ENCODE measurements at places on chromosomes 13 and 19.
A peak's percentile ranks its signal among the peaks of the same experiment; 100 is the strongest.

DNA sequence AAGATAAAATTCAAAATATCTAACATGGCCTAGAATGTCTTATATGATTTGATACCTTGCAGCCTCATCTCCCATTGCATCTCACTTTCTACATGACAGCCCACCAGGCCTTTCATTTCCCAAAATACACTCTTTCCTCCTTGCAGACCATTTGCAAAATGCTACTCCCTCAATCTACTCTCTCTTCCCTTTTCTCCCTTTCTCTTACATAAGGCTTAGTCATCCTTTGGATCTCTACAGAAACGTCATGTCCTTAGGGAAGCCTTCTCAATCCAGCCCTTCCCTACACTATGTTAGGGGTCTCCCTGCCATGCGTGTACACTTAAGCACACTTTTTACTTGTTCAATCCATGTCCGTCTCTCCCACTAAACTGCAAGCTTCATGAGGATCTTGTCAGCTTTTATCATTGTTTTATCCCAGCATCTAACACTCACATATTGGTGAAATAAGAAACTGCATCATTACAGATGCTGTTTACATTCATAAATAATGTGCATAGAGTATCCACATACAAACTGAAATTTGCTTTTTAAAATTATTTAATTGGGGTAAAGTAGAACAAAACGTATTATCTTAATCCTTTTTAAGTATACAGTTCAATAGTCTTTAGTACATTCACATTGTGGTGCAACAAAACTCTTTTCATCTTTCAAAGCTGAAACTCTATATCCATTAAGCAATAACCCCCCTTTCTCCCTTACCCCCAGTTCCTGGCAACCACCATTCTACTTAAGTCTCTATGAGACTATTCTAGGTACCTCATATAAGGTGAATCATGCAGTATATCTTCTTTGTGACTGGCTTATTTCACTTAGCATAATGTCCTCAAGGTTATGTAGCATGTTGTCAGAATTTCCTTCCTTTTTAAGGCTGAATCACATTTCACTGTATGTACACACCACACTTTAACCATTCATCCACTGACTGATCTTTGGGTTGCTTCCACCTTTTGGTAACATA, 11.5 kb upstream of the WBP4 start:
- no peak overlapping the region for H3K4me3 ChIP-seq
- H3K4me1 ChIP-seq: peaks cover 18% of the 10 kb centered on the region
- H3K36me3 ChIP-seq: peaks cover 4% of the 10 kb centered on the region
- no peaks in the 10 kb centered on the region for H3K27me3 ChIP-seq
- DNase-seq: no peak

- no peak overlapping the region for H3K27ac ChIP-seq
- no peaks in the 10 kb centered on the region for H3K27me3 ChIP-seq
- DNase-seq: no peak
- no peak overlapping the region for H3K4me3 ChIP-seq
- peaks cover 4% of the 10 kb centered on the region for H3K36me3 ChIP-seq
These were observed 28.4 kb upstream of the ATP12A start for GRCh38 chr13:24651718-24652345.

GRCh38 chr13:109241160-109241559, 545.2 kb downstream of the IRS2 start:
- no peaks in the 10 kb centered on the region for H3K36me3 ChIP-seq
- H3K4me1 ChIP-seq: no peaks in the 10 kb centered on the region
- no peak for DNase-seq
- H3K4me3 ChIP-seq: no peak overlapping the region
- H3K27ac ChIP-seq: no peak overlapping the region

DNA sequence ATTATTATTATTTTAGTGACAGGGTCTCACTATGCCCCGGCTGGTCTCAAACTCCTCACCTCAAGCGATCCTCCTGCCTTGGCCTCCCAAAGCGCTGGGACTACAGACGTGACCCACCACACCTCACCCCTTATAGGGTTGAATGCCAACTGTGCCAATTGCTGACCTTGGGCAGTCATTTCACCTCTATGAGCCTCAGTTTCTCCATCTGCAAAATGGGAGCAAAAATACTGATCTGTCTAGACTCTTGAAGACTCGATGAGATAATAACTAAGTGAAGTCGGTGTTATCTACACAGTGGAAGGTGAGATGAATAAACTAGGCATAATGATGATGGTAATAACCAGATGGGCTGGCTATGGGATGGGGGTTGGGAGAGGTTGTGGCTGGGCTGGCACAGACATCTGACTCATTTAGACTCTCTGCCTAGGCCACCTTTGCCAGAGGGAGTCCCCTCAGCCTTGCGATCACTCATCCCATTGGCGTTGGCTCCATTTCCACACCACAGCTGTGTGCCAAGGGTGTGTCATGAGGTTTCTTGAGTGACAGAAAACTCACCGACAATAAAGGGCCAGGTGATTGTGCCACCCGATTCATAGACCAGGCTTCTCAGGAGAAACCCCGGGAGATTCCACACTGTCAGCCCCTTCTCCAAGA, at the start of gene CASP14:
TSS of gene CASP14 (plus strand) at position 596 of the 657 bp plus-strand sequence. CDS start 2,772 bp downstream, outside the sequence.
- H3K4me1 ChIP-seq: no peaks in the 10 kb centered on the region
- no peaks in the 10 kb centered on the region for H3K36me3 ChIP-seq
- no peak for DNase-seq
- H3K27me3 ChIP-seq: peaks cover 62% of the 10 kb centered on the region

DNA sequence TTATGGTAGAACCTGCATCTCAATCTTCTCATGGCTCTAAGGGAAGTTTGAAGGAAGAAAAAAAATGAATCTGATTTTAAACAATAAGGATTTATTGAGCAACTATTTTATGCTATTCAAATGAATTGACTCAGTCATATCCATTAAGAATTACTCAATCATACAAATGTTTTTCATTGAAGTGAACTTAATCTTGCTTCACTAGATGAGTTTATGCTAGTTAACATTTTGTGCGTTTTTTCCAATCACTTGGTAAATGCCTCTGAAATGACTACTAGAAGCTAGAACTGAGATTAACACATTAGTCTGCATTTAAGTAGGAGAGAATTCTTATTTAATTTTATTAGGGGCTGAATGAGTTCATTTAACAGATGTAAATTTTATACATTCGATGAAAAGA, 25.2 kb downstream of the RXFP2 start:
- no peak overlapping the region for H3K4me3 ChIP-seq
- H3K4me1 ChIP-seq: no peaks in the 10 kb centered on the region
- H3K27ac ChIP-seq: no peak overlapping the region
- no peaks in the 10 kb centered on the region for H3K36me3 ChIP-seq
- no peaks in the 10 kb centered on the region for H3K27me3 ChIP-seq
- DNase-seq: no peak

GRCh38 chr19:40155749-40156265, 35.4 kb upstream of the MAP3K10 start:
- peak overlapping the region; percentile 58 for H3K4me3 ChIP-seq
- H3K27me3 ChIP-seq: no peaks in the 10 kb centered on the region
- no peaks in the 10 kb centered on the region for H3K36me3 ChIP-seq
- no peak for DNase-seq

GRCh38 chr19:5600797-5601196, 21.8 kb downstream of the SAFB2 start:
- peak overlapping the region; percentile 46 for H3K27ac ChIP-seq
- H3K4me3 ChIP-seq: no peak overlapping the region
- no peaks in the 10 kb centered on the region for H3K27me3 ChIP-seq
- peaks cover 82% of the 10 kb centered on the region for H3K36me3 ChIP-seq

DNA sequence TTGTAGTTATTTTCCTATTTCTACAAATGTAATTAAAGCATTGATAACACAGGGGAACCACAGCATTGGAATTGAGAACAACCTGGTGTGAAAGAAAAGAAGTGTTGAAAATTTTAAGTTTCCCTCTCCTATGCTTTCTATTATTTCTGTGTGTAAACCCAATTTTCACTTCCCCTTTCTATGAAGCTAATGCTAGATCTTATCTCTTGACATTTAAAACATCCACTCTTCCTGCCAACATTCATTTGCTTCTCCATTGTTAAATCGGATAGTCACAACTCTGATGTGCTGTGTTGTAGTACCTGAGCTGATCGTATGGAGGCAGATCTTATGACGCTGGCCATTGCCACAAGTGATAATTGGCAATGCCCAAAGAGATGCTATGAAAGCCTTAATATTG, 203.0 kb downstream of the ITGBL1 start:
- no peak overlapping the region for H3K4me3 ChIP-seq
- peaks cover 61% of the 10 kb centered on the region for H3K27me3 ChIP-seq
- H3K36me3 ChIP-seq: no peaks in the 10 kb centered on the region
- DNase-seq: no peak
- H3K27ac ChIP-seq: no peak overlapping the region

DNA sequence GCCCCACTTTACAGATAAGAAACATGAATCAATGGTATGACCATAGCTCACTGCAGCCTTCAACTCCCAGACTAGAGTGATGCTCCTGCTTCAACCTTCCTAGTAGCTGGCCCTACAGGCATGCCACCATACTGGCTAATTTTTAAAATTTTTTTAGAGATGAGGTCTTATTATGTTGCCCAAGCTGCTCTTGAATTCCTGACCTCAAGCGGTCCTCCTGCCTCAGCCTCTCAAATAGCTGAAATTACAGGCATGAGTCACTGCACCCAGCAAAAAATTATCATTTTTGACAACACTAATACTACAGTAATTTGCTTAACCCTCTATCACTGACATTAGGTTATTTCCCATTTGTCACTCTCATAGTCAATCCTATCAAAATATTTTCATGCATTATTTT, 14.7 kb downstream of the CAB39L start:
- no peaks in the 10 kb centered on the region for H3K27me3 ChIP-seq
- no peaks in the 10 kb centered on the region for H3K4me1 ChIP-seq
- no peak for DNase-seq
- no peak overlapping the region for H3K4me3 ChIP-seq
- H3K36me3 ChIP-seq: peaks cover 4% of the 10 kb centered on the region

- no peak for DNase-seq
- no peaks in the 10 kb centered on the region for H3K27me3 ChIP-seq
- no peaks in the 10 kb centered on the region for H3K36me3 ChIP-seq
- peaks cover 26% of the 10 kb centered on the region for H3K4me1 ChIP-seq
These were observed 166.0 kb downstream of the LMO7 start for GRCh38 chr13:75802161-75802560.

- no peak overlapping the region for H3K27ac ChIP-seq
- no peaks in the 10 kb centered on the region for H3K36me3 ChIP-seq
- H3K4me1 ChIP-seq: no peaks in the 10 kb centered on the region
- peaks cover 25% of the 10 kb centered on the region for H3K27me3 ChIP-seq
- H3K4me3 ChIP-seq: no peak overlapping the region
These were observed 816.6 kb downstream of the DIAPH3 start for GRCh38 chr13:59346999-59347723.

GRCh38 chr19:3575949-3576673, 3.4 kb downstream of the HMG20B start:
- H3K27me3 ChIP-seq: no peaks in the 10 kb centered on the region
- H3K27ac ChIP-seq: no peak overlapping the region
- no peak overlapping the region for H3K4me3 ChIP-seq

GRCh38 chr13:94662274-94662945, 49.9 kb downstream of the SOX21 start:
- no peaks in the 10 kb centered on the region for H3K4me1 ChIP-seq
- peaks cover 59% of the 10 kb centered on the region for H3K27me3 ChIP-seq
- no peak overlapping the region for H3K27ac ChIP-seq
- no peak for DNase-seq
- no peaks in the 10 kb centered on the region for H3K36me3 ChIP-seq

DNA sequence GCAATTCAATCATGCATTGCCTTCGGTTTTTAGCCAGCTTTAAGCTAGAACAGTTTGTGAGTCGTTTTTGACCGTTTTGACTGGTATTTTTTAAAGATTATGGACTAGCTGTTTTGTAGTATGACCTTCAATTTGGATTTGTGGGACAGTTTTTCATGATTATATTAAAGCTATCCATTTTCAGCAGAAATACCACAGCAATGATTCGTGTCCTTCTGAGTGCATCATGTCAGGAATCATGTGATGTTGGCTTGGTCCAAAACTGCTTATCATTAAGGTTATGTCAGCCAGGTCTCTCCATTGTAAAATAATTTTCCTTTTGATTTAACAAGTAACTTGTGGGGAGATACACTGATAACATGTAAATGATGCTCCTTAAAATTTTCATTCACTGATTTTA, 229.0 kb downstream of the POSTN start:
- H3K27me3 ChIP-seq: no peaks in the 10 kb centered on the region
- H3K36me3 ChIP-seq: peaks cover 2% of the 10 kb centered on the region
- no peaks in the 10 kb centered on the region for H3K4me1 ChIP-seq
- H3K27ac ChIP-seq: no peak overlapping the region

DNA sequence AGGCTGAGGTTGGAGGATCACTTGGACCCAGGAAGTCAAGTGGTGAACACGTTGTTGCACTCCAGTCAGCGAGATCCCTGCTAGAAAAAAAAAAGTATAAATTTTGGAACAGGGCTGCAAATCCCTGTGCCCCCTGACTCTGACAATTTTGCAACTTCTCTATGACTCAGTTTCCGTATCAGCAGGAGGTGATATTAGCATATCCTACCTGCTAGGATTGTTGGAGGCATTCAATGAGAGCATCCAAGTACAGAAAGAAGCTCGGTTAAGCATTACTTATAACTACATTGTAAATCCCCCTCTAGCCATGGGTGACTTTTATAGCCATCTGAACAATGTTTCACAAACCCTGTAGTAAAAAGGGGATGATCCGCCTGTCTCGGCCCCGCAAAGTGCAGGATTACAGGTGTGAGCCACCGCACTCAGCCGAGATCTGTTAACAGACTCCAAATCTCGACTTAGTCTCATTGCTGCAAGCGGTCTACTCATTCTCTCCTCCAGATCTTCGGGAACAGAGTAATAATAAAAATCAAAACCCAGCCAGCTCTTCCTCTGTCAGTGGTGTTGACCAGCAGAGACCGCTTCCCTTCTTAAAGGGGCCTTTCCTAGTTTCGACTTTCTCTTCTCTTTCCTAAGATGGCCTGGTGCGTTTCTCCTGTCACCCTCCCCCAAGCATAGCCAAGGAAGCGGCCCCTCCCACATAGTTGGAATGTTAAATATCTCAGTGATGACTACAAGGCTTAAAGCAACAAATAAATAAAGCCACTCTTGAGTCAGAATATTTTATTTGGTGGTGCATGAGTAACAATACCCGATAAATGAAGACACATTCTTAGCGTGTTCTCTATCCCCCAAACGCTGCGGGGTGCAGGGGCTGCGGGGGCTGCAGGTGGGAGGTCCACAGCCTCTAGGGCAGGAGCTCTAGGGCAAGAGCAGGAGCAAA, 10.3 kb upstream of the BICRA start:
- H3K27ac ChIP-seq: no peak overlapping the region
- peaks cover 16% of the 10 kb centered on the region for H3K4me1 ChIP-seq
- H3K36me3 ChIP-seq: peaks cover 5% of the 10 kb centered on the region

- H3K27me3 ChIP-seq: no peaks in the 10 kb centered on the region
- H3K36me3 ChIP-seq: peaks cover 26% of the 10 kb centered on the region
- H3K4me3 ChIP-seq: peak overlapping the region; percentile 88
- DNase-seq: no peak
These were observed 2.7 kb downstream of the CALM3 start for GRCh38 chr19:46603752-46604231.

All from central memory CD8-positive, alpha-beta T cell (primary cell).